ENCODE measurements at places on chromosomes 13 and 19.

DNA sequence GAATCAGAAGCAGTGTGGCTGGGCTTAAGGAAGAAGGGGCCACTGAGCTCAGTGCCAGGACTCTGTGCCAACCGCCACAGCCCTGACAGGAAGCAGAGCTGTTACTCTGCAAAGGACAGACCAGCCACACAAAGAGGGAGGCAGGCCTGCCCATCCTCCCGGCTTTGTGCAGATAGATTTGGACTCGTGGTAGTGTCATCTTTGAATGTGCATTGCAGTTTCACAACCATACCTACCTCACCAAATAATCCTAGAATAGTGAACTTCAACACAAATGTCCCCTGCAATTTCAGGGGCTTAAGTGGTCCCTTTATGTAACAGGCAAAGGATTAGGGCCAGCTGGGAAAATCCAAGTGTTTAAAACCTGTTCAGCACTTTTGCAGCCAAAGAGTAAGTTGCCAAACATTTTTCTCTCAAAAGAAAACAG, 55.1 kb upstream of the CLDN10 start:
- ATAC-seq: no peak

- peak; percentile 41 for ATAC-seq
Observed at GRCh38 chr19:18397242-18398202, at the start of gene LRRC25. TSS of gene LRRC25 (minus strand) at chr19:18397622. CDS start at chr19:18396963, 659 bp downstream.

DNA sequence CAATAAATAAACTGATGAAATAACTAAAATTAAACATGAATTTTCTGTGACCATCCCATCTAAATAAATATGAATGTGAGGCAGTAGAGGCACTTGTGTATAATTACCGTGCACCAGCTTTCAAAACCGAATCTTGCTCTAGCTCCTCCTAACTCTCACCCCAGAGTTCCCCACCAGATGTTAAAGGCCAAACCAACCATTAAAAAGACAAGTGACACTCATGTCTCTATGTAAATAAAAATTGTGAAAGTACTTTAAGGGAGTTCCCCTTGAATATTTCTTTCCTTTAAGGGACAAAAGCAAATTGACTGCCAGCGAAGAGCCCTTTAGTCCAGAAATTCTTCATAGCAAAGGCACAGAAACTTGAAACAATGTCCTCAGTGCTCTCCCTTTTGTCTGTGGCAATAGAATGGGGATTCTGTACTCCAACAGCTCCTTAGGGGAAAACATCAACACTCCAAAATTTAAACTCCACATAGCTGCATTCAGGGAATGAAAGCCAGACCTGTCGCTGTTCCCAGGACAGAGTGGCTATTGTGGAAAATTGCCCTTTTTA, 101.7 kb upstream of the SOX21 start:
- no peak for ATAC-seq

DNA sequence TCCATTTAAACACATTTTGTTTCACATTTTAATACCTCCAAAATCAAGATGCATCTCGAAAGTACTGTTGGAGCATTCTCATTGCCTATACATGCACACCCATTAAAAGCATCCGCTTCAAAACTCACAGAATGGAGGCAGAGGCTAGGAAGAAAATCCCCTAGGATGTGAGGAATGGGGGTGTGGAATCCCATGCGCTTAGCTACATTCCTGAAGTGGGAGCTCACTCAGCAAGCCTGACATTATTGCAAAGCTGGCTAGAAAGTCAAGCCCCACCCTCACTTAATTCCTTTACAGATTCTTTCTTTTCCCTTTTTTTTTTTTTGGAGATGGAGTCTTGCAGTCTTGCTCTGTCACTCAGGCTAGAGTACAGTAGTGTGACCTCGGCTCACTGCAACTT, 4.6 kb upstream of the FAM32A start:
- no peak for ATAC-seq

GRCh38 chr19:55460670-55461258, 678 bp downstream of the ISOC2 start:
- ATAC-seq: no peak

DNA sequence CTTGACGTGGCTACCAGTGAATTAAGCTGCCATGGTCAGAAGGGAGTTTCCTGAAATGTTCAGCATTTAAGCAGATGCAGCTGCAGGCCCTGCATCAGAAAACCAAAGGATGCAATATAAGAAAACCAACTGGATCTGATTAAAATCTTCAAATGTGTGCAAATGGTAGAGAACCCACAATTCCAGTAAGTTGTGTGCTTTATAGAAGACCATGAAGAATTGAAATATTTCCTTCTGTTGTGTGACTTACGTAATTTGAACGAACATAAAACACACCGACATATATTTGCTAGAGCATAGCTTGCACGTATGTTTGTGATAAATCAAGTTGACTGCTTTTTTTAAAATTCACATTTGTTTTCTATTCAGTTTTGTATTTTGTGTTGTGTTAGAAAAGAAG, 191.4 kb downstream of the COL4A1 start:
- no peak for ATAC-seq

GRCh38 chr19:18074192-18074591, 12.5 kb downstream of the IL12RB1 start:
- ATAC-seq: no peak

DNA sequence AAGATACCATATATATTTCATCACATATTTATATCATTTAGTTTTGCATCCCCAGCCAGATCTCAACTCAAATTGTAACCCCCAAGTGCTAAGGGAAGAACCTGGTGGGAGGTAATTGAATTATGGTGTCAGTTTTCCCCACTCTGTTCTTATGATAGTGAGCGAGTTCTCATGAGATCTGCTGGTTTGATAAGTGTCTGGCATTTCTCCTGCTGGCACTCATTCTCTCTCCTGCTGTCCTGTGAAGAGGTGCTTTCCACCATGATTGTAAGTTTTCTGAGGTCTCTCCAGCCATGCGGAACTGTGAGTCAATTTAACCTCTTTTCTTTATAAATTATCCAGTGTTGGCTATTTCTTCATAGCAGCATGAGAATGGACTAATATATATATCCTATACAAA, 462.5 kb upstream of the SLITRK5 start:
- no peak for ATAC-seq

GRCh38 chr13:74443631-74444030, 309.4 kb upstream of the KLF12 start:
- no peak for ATAC-seq

DNA sequence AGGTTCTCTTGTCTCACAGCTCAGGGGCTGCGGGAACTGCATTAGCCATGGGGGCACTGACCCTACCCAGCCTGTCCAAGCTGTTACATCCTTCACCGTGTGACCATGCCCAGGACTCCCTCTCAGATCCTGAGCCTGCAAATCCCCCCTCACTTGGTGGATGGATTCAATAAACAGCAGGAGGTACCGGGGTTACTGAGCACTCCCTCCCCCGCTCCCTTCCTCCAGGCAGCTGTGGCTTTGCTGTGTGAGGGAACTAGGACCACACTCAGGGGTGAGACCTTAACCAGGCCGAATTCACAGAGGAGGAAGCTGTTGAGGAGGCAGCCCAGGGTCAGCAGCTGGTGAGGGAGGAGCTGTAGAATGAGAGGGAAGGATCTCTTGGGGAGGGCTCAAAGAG, 27.0 kb upstream of the CEACAM1 start:
- ATAC-seq: no peak

GRCh38 chr13:78589206-78589605, 14.1 kb downstream of the POU4F1 start:
- ATAC-seq: no peak

- ATAC-seq: no peak
Observed at GRCh38 chr19:41430922-41431321, 3.7 kb upstream of the B3GNT8 start.

DNA sequence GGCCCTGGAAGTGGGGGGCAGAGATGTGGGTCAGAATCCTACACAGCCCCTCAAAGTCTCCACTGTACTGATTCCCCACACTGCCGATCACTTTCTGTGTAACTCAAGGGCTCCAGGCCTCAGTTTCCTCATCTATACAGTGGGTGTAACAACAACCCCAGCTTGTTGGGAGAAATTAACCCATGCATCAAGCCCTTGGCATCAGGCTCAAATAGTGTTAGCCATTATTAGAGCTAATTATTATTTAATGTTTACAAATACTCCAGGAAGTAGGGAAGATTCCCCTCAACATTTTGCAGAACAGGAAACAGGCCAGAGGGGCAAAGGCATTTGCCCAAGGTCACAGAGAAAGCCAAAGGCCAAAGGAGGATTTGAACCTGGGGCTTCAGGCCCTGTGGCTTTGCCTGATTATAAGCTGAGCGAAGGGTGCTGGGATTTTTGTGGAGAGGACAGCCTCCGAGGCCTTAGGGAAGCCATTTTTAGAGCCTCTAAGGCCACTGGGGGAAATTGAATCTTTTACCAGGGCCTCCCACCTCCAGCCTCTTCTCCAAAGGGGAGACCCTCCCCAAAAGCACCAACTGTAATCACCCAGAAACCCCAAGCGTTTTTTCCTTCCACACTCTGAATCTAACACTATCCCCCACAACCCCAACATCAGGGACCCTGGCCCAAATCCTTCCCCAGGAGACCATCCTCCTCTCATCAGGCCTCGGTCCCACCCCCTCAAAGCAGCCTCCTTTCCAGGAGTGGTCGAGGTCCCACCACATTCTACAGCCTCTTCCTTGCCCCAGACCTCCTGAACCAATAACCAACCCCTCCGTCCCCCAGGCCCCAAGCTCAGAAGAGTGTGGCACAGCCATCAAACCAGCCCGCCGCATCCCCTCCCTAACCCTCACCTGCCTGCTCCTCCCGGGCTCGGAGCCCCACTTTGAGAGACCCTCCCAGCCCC, 1.1 kb downstream of the FKBP8 start:
- no peak for ATAC-seq

GRCh38 chr19:13255041-13255718, 105.0 kb downstream of the IER2 start:
- no peak for ATAC-seq

DNA sequence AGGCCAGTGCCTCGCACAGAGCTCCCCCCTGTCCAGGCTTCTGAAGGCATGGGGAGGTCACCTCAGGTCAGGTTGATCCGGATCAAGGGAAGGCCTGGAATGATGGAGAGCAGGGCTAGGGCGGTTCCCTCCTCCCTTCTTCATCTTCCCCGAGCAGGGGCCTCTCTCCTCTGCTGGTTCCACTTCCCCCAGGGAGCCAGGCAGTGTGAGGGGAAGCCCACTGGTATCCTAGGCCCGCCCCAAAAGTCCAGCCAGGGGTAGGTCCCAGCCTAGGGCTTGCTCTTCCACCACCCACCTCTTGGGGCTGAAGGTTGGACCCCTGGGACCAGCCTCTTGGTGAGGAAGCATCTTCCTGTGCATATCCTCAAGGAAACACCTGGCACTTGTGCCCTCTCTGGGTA, 16.4 kb upstream of the PRR19 start:
- no peak for ATAC-seq

- peak; percentile 3 for ATAC-seq
Observed at GRCh38 chr19:4639531-4640246, 373 bp downstream of the TNFAIP8L1 start.

- ATAC-seq: peak; percentile 56
Observed at GRCh38 chr19:49210108-49210900, 52.7 kb downstream of the TRPM4 start.

GRCh38 chr19:29841209-29841558, 29.4 kb downstream of the CCNE1 start:
- no peak for ATAC-seq

GRCh38 chr13:78598966-78599644, 4.2 kb downstream of the POU4F1 start:
- no peak for ATAC-seq

DNA sequence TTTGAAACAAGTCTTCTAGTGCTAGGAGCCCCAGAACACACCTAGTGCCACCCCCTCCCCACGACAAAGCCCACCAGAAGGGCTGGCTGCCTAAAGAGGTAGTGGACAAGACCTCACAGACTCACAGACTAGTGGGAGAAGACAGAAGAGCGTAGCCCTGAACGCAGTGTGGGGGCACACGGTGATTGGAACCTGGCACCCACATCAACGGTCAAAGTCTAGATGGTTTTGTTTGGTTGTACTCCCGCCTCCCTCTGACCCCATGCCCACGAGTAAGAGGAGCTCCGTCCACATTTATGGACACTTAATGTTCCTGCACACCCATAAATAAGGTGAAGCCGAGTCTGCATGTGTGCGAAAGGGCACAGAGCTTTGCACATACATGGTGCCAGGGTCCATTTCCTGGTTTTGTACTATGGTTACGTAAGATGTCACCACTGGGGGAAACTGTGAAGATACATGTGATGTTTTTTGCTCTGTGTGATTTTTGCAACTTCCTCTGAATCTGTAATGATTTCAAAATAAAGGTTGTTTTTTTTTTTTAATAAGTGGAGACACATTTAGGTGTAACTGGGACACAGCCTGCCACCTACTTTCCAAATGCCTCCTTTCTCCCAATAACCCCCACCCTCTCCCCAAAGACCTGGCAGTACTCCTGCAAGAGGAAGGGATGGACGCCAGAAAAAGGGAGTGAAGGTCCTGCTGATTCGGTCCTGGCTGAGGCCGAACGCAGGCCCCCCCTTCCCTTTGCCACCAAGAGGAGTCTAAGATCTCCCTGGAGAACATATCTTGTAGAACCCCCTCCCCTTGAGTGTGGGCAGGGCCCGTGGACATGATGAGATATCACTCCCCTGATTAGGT, 72.8 kb downstream of the GNG7 start:
- ATAC-seq: no peak
